COR-L47 (cell line): ENCODE measurements at places on chromosomes 12 and 14.

DNA sequence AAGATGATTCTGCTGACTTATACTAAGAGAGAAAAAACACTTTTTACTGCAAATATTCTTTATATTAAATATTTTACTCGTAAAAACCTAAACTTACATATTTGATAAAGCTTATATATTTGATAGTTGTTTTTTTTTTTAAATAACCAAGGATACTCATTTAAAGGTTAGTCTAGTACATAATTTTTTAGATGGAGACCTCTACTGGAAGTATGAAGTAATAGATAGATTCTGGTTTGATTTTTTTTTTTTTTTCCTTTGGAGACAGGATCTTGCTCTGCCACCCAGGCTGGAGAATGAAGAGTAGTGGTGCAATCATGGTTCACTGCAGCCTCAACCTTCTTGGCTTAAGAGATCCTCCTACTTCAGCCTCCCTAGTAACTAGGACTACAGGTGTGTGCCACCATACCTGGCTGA lies 16.4 kb downstream of the ARID2 start:
- no peak for DNase-seq

GRCh38 chr12:39902821-39903220 lies 203.1 kb downstream of the SLC2A13 start:
- DNase-seq, result no peak

GRCh38 chr12:780750-781379 lies 28.5 kb downstream of the WNK1 start:
- no peak for DNase-seq

DNA sequence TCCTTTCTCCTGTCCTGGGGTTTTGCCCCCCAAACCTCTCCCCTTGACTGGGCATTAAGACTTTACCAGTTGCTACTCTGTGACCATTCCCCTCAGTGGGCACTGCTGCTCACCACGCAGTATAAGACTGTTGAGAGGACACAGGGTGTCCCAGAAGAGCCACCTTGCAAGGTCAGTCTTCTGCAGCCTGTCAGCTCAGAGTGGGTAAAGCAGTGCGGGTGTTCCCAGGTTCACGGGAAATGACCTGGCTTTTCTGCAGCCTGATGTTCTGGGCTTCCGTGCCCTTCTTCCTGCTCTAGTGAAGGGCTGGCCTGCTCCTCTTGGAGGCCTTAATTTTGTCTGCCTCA lies 34.2 kb downstream of the KCNA1 start:
- no peak for DNase-seq

- peak; percentile 16 for DNase-seq
Observed at GRCh38 chr14:70907996-70908934, 1.0 kb downstream of the PCNX1 start.

DNA sequence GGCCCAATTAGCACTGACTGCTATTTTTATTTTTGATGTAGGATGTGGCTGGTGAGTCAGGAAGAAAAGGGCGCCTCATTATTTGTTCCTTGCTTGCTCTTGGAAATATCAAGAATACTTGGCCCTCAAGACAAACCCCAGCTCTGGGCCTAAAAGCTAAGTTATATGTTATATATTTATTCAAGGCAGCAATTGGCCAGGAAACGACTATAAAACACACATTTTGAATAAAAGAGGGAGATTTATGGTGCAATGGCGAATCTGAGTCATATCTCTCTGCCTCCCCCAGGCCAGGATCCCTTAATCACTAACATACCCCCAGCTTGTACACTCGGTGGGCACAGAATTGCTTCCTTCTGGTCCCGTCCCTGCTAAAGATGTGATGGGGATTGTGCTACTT lies 63.3 kb downstream of the TBX5 start:
- DNase-seq, result no peak

DNA sequence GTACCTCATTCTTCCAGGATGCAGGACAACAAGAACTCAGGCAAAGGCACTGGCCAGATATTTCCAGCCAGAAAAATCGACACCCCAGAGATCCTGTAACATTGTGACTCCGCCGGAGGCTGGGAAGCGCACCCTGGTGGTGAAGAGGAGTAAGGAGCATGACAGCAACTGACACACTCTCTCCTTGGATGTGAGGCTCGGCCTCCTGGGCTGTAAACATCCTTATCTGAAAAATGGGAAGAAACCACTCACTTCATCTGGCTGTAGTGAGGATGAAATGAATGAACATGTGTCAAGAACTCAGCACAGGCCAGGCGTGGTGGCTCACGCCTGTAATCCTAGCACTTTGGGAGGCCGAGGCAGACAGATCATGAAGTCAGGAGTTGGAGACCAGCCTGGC lies 27.5 kb downstream of the TCHP start:
- DNase-seq, result peak; percentile 31

GRCh38 chr12:70194076-70194475 lies 49.2 kb upstream of the CNOT2 start:
- DNase-seq, result no peak

GRCh38 chr12:18849761-18850160 lies 111.8 kb downstream of the CAPZA3 start:
- no peak for DNase-seq

GRCh38 chr12:127589541-127589940 lies 677.4 kb upstream of the TMEM132C start:
- DNase-seq, result no peak

DNA sequence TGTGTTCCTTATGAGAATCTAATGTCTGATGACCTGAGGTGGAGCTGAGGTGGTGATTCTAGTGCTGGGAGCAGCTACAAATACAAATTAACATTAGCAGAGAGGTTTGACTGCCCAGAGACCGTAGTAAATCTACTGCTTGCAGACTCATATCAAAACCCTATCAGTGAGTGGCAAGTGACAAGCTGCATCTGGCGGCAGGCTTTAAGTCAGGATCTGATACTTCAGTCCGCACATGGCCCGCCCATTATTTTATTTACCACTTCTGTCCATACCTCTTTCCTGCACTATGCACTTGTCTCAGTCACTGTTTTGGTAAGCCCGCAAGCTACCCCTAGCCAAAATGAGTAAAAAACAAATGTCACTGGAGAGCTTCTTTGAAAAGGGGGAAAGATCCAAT lies 11.4 kb downstream of the CEP128 start:
- DNase-seq, result no peak

DNA sequence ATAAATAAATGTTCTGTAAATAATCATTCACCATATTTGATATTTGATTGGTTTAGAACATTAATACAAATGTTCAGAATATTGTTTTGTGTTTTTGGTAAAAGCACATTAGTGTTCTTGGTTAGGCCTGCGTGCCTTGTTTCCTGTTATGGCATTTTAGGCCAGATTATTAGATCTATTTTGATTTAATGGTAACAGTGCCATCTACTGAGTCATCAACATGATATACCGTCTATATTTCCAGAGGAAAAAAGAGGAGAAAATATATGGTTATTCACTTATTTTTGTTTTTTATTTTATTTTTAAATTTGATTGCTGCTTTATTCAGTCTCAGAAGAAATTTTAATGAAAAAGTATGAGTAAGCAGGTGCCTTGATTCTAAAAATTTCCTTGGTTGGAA lies 60.3 kb downstream of the GPHN start:
- no peak for DNase-seq

DNA sequence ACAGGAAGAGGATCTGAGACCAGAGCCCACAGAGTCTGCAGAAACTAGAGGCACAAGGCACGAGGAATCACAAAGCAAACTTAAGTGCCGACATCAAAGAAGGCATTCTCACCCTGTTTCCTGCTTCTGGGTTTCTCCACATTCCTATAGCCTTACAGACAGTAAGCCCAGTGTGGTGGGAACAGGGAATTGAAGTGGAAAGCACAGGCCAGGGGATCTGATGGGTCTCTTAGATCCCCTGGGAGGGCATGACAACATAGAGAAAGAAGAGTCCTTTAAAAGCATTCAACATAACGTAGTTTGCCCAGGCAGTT lies 75.6 kb upstream of the FRMD6 start:
- DNase-seq, result no peak

GRCh38 chr12:45235087-45236025 lies 19.5 kb downstream of the ANO6 start:
- no peak for DNase-seq

DNA sequence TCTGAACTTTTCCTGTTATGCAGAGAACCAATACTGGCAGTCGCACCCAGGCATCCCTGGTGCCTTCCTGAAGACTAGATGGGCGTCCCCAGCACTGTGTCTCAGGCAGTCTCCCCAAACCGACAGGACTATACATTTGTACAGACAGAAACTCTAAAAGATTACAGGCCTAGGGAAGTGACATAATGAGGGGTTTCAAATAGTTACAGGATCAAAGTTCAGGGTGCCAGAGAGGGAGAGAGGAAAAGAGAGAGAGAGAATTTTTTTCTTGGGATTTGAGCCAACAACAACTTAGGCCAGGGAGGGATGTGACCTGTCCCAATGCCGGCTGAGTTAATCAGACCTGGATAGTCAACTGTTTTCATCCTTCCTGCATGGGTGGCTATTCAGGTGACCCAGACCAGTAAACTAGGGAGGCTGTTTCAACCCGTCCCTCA lies 9.3 kb upstream of the GMFB start:
- DNase-seq, result no peak

DNA sequence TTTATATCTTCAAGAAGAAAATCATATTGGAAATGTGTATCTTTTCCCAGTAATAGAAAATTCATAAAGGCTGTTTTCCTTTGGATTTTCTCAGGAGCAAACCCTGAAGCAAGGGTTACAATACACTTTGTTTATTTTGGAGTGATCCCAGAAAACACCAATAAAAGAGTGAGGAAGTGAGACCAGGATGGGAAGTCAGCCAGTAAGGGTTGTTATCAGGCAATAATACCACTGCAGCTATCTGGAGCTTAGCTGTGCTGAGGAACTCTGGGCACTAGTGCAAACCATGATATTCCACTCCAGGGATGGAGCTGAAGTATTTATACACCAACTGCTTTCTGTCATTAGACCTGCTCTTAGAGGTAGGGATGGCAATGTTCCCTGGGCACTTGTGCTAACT lies 1002.3 kb downstream of the FLRT2 start:
- peak; percentile 54 for DNase-seq

- DNase-seq, result no peak
Observed at GRCh38 chr12:43206396-43206795, 345.6 kb downstream of the ADAMTS20 start.

GRCh38 chr12:114864837-114865551 lies 181.0 kb upstream of the TBX3 start:
- DNase-seq, result no peak

- DNase-seq, result no peak
Observed at GRCh38 chr12:83784298-83784890, 1097.7 kb downstream of the TMTC2 start.

GRCh38 chr14:76995279-76996035 lies 33.1 kb downstream of the IRF2BPL start:
- no peak for DNase-seq

- DNase-seq, result peak; percentile 97
Observed at GRCh38 chr14:89349171-89350008, 67.6 kb downstream of the FOXN3 start.

DNA sequence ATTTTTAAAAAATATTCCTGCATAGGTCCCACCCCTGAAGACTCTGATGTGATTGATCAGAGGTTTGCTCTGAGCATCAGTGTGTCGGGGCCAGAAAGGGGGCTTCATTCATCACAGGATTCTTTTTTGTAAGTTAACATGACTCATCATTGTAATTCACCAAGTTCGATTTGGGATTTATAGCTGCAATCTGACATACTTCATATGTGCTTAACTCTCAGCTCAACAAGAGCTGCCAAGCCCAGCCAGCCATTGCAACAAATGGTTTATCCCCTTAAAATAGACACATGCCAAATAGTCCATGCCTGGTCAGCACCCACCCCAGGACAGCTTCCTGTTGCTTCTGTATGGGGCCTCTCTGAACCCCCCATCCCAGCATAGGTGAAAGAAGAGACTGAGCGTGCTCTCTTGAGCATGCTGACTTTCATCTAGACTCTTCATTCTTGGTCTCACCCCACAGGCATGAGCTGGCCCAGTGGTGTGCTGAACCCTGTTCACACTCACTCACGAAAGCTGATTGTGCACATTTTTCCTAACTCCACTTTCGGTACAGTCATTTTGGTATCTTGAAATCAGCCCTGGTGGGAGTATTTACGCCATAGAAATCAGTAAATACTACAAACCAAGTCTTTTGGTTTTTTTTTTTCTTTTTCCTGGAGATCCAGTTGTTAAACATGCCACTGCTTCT lies 101.4 kb downstream of the STAB2 start:
- no peak for DNase-seq

GRCh38 chr14:105201156-105201924 lies 20.2 kb upstream of the NUDT14 start:
- DNase-seq, result no peak
